Fibroblast of lung (primary cell): ENCODE measurements at places on chromosomes 12 and 14.

GRCh38 chr12:118334939-118335567 lies 37.7 kb downstream of the TAOK3 start:
- peak; percentile 29 for DNase-seq

DNA sequence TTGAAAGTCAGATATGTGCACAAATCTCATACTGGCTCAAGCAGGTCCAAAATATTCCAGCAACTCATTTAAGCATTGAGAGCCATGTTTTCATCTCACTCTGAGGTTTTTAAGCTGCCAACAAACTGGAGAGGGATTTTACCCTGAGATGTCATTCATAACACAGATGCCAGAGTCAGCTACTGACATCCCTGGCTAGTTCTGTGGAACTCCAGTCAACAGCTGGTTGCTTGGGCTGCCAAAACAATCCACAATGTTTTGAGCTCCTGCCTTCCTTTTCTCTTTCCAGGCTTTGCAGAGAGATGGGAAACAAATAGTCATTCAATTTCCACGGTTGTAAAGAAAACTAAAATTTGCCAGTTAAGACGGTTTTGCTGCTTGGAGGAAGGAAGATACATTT lies 621.2 kb upstream of the FBXO33 start:
- DNase-seq = no peak

- DNase-seq = no peak
Observed at GRCh38 chr12:113161415-113162016, 12.0 kb downstream of the CFAP73 start.

DNA sequence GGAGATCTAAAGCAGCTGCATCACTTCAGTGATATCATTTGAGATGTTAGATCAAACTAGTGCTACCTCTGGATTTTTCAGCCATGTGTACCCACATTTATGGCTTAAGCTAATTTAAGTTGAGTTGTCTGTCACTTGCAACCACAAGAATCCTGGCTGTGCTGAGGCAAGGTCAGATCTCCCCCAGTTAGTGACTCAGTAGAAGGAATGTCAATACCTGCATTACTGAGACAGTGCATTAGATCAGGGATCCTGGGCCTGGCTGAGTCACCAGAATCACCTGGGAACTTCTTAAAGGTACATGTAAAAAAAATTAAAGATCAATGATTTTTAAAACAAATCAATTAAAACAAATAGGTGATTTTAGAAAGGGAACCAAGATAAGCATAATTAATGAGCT lies 84.6 kb upstream of the GRIN2B start:
- no peak for DNase-seq

DNA sequence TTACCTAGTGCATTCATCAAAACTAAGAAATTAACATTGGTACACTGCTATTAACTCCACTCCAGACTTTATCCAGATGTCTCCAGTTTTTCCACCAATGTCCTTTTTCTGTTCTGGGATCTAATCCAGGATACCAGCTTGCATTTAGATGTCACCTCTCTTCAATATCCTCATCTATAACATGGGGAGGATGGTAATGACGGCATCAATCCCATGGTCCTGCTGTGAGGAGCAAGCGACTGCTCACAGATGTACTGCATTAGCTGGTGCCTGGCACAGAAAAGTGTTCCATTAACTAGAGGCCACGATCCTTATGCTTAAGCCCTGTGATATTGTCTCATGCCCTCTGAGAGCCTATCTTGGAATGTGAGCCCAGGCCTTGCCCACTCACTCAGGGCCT lies 53.8 kb downstream of the CALM1 start:
- DNase-seq = no peak

- DNase-seq = peak; percentile 84
Observed at GRCh38 chr14:67999705-68000384, 180.3 kb downstream of the RAD51B start.

GRCh38 chr12:20695232-20695631 lies at the start of gene SLCO1C1:
SLCO1C1 (plus strand) TSS chr12:20695332; CDS start chr12:20699577, 4,245 bp downstream.
- DNase-seq = no peak

- no peak for DNase-seq
Observed at GRCh38 chr12:25859976-25860375, 98.5 kb upstream of the RASSF8 start.

- DNase-seq = no peak
Observed at GRCh38 chr14:54734966-54735365, 167.7 kb downstream of the GCH1 start.

- DNase-seq = no peak
Observed at GRCh38 chr12:72872238-72872887, 600.2 kb downstream of the TRHDE start.

GRCh38 chr12:47190271-47190750 lies 110.6 kb upstream of the AMIGO2 start:
- no peak for DNase-seq

DNA sequence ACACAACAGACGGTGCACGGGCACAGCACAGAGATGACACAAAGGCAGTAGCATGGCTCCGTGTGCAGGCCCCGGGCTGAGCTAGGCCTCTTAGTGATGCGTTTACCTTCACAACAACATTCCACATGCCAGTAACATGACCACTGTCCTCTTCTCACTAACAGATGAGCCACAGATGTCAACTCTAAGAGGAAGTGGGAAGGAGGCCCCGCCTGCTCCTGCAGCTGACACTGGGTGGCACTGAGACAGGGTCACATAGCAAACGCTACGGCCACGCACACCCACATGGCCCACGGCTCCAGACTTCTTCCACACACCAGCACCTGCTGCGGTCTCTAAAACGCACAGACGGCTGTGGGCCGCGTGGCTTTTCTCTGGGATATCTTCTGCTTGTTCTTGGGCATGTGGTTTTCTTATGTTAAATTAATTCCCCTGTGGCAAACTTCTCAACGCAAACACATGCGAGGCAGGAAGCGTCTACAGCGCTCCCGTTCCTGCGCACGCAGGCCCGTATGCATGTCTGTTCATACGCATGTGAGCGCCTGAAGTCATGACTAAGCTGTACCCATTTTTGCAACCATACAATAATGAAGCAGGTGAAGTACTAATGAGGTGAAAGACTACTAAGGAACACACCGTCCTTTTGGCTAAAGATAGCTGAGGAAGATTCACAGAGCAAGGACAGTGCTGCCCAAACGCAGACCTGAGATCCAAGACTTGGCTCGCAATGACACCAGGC lies 26.8 kb downstream of the AMN start:
- DNase-seq = peak; percentile 22

DNA sequence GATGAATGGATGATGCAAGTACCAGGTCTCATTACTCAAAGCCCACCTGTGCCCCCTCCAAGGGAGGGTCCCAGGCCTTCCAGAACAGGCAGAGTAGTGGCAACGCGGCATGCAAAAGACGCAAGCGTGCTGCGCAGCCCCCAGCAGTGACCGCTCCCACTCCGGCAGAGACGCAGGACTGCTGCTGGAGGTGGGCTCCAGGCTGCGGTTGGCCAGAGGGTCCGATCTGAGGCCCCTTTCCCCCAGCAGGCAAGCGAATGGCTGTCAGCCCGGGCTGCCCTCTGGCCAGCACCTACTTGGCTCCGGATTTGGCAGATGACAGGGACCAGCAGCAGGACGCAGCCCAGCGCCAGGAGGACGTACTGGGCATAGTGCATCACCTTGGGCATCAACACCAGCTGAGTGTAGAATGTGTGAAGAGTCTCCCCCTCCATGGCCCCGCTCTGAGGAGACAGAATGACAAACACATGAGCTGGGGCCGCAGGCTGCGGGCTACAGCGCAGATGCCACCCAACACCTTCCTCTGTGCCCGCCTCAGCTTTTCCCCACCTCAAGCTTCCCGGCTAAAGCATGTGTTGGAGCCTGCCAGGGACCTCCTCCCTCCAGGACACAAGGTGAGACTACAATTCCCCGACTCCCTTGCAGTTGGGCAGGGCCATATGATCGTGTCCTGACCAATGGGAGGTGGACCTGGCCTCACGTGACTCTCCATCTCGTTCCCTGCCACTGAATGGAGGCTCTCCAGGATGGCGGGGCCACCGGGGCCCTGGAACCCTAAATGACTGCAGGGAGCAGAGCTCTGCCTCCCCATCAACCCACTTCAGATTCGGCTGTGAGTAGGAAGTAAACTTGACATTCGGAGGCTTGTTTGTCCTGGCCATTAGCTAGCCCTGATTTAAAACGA lies 77.4 kb downstream of the SCARB1 start:
- peak; percentile 88 for DNase-seq

- no peak for DNase-seq
Observed at GRCh38 chr14:20472536-20473169, 3.4 kb downstream of the PNP start.

GRCh38 chr12:64937452-64937851 lies 113.0 kb downstream of the TBC1D30 start:
- DNase-seq = no peak

DNA sequence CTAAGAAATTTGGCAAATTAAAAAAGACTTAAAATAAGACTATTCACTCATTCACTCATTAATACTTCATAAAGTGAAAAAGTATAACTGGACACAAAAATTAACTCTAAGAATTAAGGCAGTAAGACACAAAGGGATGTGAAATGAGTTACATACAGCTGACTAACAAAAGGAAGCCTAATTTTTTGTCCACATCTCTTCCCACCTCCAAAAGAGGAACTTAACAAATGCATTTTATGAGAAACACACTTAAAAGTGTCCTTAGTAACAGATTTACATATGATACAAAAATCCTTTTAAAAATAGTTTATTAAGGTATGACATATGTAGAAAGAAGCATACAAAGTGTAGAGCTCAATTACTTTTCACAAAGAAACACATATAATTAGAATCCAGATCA lies 88.9 kb downstream of the NUMB start:
- no peak for DNase-seq

- no peak for DNase-seq
Observed at GRCh38 chr12:6112004-6112403, 12.5 kb downstream of the VWF start.

DNA sequence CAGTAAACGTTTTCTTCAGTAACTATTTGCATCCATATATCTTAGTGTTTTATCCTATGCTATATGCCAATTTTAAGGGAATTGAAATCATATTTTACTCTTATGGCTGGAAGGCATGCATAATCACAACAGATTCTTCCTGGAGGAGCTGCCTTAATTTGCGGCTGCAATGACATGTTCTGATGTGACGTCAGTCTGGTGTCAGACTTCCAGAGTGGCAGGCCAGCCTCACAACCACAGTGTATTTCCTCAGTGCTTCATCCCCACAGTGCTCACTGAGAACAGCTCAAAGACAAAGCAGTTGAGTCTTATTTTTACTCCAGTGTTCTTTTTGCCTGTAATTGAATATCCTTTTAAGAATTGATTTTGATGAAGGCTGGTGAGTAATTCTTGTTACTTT lies 107.1 kb downstream of the PLEKHA5 start:
- DNase-seq = peak; percentile 65

GRCh38 chr14:80565001-80565400 lies 353.7 kb upstream of the DIO2 start:
- no peak for DNase-seq

DNA sequence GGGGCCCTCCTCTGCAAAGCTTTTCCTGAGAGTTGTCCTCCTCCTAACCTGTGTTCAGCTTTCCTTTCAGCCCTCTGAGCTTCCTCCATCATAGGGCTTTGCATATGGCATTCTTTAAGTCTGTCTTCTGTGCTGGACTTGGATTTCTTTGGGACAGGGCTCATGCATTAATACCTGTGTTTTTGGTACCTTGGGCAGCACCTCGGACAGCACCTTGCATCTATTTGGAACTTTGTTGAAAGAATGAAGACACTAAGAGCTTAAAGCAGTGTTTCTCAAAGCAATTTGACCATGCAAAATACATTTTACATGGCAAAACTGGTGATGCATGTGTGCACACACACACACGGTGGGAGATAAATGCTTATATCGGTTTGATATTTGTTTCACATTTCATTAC lies 115.0 kb upstream of the SRRM4 start:
- DNase-seq = no peak

DNA sequence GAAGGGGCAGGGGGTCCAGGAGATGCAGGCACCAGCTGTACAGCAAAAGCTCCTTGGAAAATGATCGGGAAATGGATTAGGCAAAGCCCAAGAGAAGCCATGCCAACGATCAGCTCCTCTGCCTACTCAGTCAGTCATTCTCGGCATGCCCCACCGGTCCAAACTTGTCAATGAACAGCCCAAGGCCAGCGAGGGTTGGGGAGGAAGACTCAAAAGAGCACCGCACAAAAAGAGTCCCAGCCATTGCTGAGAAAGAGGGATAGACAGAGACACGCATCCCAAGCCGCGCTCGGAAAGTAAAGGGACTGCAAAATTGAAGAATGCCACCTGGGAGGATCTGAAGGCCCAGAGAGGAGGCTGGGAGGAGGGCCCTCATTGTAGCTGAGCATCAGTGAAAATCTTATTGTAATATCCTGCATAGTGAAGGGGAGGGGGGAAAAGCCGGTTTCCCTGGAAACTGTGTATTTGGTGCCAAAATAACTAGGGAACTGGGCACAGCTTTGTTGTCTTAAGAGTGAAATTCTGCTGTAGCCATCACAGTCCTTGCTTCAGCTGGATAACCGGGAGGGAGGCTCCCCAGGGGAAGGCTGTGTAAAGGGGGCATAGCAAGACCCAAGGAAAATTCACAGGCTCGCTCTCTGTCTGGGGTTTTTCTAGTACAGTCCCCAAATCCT lies 4.7 kb downstream of the KDM2B start:
- no peak for DNase-seq

DNA sequence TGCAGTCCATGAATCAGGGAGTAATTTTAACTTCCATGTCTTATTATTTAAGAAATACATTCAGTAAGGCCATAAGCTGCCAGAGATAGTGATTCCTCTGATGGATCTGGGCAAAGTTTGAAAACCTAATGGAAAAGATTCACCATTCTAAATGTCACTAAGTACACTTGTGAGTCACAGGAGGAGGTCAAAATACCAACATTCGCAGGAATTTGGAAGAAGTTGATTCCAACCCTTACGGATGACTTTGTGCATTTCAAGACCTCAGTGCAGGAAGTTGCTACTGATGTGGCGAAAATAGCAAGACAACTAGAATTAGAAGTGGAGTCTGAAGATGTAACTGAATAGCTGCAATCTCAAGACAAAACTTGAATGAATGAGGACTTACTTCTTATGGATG lies 69.8 kb downstream of the OSBPL8 start:
- DNase-seq = no peak

DNA sequence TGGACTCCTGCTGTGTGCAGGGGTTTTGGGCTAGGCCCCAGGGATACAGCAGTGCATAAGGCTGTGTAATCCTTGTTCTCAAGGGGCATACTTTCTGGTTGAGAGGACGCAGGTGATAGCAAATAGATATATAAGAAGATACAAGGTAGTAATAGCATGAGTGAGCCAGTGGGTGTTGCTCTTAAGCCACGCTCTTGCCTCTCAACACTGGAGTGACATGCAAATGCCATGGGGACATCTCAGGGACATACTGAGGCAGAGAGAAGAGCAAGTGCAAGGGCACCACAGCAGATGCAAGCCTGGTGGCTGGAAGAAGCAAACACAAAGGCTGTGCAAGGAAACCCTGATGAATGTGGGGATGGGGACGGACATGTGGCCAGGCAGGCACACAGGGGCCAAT lies 223.3 kb downstream of the CHST11 start:
- DNase-seq = no peak

- no peak for DNase-seq
Observed at GRCh38 chr12:131840643-131841416, 12.6 kb downstream of the MMP17 start.

GRCh38 chr12:101488469-101488868 lies 13.3 kb downstream of the SPIC start:
- DNase-seq = no peak

- DNase-seq = no peak
Observed at GRCh38 chr14:74517731-74518130, 24.2 kb downstream of the ISCA2 start.
